ENCODE measurements at places on chromosomes 11 and 22. TPM values are rescaled to one million over a fixed set of nuclear protein-coding genes. Genes with fewer than 3 reads are reported as not detected.

- ATAC-seq, result peak; percentile 6
- H3K4me3 ChIP-seq, result peak overlapping the region; percentile 90
- H3K27ac ChIP-seq, result peak overlapping the region; percentile 20
Observed at GRCh38 chr11:118610225-118610772, 2.9 kb downstream of the PHLDB1 start.

DNA sequence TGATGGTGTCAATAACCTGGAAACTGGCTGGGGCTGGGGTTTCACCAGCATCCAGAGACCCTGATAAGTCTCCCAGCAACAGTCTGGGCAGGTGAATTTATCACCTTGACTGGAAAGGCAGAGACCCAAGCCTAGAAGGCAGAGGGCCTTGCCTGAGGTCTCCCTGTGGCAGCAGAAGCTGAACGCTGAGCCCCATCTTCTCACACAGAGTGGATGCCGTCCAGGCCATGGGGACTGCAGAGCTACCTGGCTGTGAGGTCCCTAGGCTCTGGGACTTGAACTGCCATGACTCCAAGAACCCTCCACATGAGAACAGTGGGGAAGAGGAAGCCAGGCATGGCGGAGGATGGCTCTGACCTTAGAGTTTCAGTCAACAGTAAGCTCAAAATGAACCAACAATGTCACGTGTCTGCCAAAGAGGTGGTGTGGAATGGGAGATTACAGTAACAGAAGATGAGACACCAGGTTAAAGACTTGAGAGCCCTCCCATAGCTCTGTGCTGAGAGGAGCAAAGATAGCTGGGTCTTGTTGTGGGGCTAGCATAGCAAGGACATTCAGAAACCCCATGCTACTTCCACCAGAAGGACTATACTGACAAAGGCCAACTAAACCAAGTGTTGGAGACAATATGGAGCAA, 79.1 kb upstream of the LINC01488 start:
- no peaks in the 10 kb centered on the region for H3K4me1 ChIP-seq
- H3K27ac ChIP-seq, result no peak overlapping the region
- H3K36me3 ChIP-seq, result no peaks in the 10 kb centered on the region
- H3K27me3 ChIP-seq, result no peaks in the 10 kb centered on the region
- no peak overlapping the region for H3K4me3 ChIP-seq

GRCh38 chr11:66978229-66978628, 3.1 kb downstream of the C11orf86 start:
- H3K36me3 ChIP-seq, result no peaks in the 10 kb centered on the region
- ATAC-seq, result no peak
- no peak overlapping the region for H3K27ac ChIP-seq

The MYEOV gene
- total RNA-seq, result not detected

The YPEL1 gene
- 0.91 TPM for total RNA-seq
